NAMALWA (cell line): ENCODE measurements at places on chromosomes 3 and 15.

DNA sequence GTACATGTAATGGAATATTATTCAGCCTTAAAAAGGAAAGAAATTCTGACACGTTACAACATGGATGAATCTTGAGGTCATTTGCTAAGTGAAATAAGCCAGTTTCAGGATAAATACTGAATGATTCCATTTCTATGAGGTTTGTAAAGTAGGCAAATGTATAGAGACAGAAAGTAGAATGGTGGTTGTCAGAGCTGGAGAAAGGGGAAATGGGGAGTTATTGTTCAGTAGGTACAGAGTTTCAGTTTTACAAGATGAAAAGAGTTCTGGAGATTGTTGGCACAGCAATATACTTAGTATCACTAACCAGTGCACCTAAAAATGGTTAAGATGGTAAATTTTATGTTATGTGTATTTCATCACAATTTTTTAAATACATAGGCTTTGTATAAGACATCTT lies 60.6 kb downstream of the USP8 start:
- DNase-seq = no peak

GRCh38 chr3:10334459-10334858 lies 13.5 kb upstream of the SEC13 start:
- no peak for DNase-seq

GRCh38 chr3:112807685-112808084 lies 39.0 kb downstream of the CD200R1L start:
- DNase-seq = no peak

- DNase-seq = no peak
These were observed 42.9 kb downstream of the PIAS1 start for GRCh38 chr15:68097029-68097428.

GRCh38 chr3:150662410-150663200 lies 41.1 kb downstream of the ERICH6 start:
- DNase-seq = no peak

GRCh38 chr3:8113626-8114025 lies 388.0 kb upstream of the LMCD1 start:
- DNase-seq = no peak
